ENCODE measurements at places on chromosomes 12 and 14.

DNA sequence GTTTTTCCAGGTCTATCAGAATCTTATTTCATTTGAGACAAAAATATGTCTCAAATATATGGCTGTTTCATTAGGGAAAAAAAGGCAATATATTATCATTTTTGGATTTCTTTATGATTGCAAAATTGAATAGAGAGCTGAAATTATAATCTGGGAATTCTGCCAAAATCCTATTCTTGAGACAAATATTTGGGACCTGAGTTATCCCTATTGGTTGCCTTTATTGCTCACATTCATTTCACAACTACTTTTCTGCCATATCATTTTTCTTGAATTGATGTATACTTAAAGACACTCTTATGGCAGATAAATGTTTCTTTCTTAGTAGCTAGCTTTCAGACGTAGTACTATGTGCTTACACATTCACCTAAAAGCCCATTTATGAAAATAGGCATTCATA lies 241.6 kb upstream of the NOVA1 start:
- H3K36me3 ChIP-seq = no peaks in the 10 kb centered on the region
- no peak for DNase-seq
- no peak overlapping the region for H3K27ac ChIP-seq
- no peak overlapping the region for H3K4me3 ChIP-seq

DNA sequence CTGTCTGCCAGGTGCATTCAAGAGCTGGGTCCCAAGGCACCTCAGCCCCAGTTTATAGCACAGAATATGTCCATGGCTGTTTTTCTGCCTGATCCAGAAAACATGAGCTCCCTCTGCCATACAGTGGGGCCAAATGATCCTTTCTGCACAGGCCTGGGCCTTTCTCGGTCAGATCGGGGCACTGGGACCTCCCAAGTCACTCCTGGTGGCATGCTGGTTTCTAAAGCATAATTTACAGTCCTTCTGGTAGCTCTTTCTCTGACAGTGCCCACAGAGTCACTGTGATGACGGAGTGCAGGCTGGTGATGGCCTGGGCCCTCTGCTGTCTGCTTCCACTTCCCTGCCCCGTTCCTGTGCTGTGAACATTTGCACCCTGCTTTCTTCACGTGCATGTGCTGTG lies 99.2 kb downstream of the ADGRD1 start:
- peaks cover 6% of the 10 kb centered on the region for H3K27me3 ChIP-seq
- no peak for DNase-seq
- H3K27ac ChIP-seq = no peak overlapping the region
- H3K4me3 ChIP-seq = no peak overlapping the region

DNA sequence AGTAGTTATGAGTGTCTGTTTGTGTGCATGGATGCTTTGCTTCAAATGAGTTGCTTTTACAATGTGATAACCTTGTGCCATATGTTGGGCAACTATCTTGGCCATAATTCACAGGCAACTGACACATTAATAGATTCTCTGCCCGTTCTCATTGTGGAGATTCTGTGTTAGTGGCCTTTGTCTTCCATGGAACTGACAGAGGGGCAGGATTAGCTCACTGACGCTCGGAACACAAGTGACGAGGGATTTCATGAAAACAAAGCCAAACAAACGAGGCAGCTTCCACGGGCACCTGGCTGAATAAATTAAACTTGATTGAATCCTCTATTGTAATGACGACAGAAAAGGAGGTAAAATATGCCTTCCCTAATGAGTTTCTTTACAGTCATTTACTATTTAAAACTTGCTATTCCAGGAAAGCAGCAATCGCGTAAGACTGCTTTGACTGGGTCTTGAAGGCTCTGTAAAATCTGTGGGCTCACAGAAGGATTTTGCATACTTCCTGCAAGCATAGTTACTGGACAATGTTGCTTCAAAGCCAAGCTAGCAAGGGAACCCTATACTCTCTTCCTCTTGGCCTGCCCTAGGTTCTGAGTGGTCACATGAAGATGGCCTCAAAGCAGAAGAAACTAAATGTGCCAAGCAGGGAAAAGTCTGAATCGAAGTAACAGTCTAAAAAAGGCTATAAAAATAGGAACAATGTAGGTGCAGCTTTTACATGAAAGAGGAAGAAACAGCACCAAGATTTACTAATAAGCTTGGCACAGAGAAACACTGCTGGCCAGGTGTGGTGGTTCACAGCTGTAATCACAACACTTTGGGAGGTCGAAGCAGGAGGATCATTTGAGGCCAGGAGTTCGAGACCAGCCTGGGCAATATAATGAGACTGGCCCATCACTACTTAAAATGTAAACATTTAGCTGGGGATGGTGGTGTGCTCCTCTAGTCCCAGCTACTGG lies 28.1 kb upstream of the SINHCAF start:
- H3K4me1 ChIP-seq = no peaks in the 10 kb centered on the region
- no peak for DNase-seq
- no peaks in the 10 kb centered on the region for H3K36me3 ChIP-seq
- H3K4me3 ChIP-seq = no peak overlapping the region
- H3K27me3 ChIP-seq = no peaks in the 10 kb centered on the region

- H3K27me3 ChIP-seq = no peaks in the 10 kb centered on the region
- peak overlapping the region; percentile 98 for H3K27ac ChIP-seq
Observed at GRCh38 chr12:52585946-52586345, 12.3 kb upstream of the KRT74 start.

- no peak overlapping the region for H3K4me3 ChIP-seq
- H3K4me1 ChIP-seq = no peaks in the 10 kb centered on the region
- H3K27me3 ChIP-seq = peaks cover 20% of the 10 kb centered on the region
- DNase-seq = no peak
- H3K36me3 ChIP-seq = no peaks in the 10 kb centered on the region
Observed at GRCh38 chr12:26135571-26135970, 10.7 kb upstream of the BHLHE41 start.

GRCh38 chr12:22122359-22122758 lies 76.3 kb downstream of the CMAS start:
- no peaks in the 10 kb centered on the region for H3K27me3 ChIP-seq
- no peak overlapping the region for H3K27ac ChIP-seq
- H3K36me3 ChIP-seq = no peaks in the 10 kb centered on the region
- H3K4me3 ChIP-seq = no peak overlapping the region
- DNase-seq = no peak

DNA sequence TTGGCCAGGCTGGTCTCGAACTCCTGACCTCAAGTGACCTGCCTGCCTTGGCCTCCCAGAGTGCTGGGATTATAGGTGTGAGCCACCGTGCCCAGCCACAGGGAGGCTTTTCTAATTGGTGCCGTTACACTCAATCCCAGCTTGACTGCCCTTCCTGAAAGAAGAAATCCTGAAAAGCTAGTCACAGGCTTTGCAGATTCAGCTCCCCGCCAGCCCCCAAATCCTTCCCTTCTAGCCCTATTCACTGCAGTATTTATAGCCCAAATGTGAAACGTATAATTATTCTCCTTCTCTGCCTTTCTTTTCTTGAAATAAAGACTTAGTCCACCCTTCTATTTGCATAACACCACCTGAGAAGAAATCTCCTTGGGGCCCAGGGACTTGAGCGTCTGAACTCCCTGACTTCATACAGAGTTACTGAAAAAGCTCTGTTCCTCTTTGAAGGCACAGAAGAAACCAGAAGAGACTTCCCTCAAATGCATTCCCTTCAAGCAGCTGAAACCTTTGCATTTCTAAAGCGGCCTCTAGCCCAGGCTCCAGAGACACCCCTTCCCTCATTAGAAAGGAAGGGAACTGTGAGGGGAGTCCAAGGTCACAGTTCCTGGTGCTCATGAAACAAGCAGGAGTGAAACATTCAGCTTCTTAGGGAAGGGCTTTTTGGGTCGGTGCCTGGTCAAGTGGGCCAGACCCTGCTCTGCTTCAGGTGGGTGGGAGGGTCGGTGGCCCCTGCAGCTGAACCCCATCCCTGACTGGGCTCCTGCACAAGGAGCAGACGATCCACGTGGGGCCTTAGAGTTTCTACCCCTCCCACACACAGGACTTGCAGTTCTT lies 42.3 kb upstream of the BATF start:
- no peaks in the 10 kb centered on the region for H3K4me1 ChIP-seq
- H3K27ac ChIP-seq = no peak overlapping the region
- H3K4me3 ChIP-seq = no peak overlapping the region
- peaks cover 9% of the 10 kb centered on the region for H3K27me3 ChIP-seq
- H3K36me3 ChIP-seq = no peaks in the 10 kb centered on the region

Measured in naive thymus-derived CD8-positive, alpha-beta T cell (primary cell).